Progenitor cell of endocrine pancreas (in vitro differentiated cells): ENCODE measurements at places on chromosomes 16 and 17.

- no peak for DNase-seq
Observed at GRCh38 chr16:78324649-78325285, 225.3 kb downstream of the WWOX start.

GRCh38 chr17:19533718-19534561, at the start of gene SLC47A1:
SLC47A1 (plus strand) TSS chr17:19533854; CDS start chr17:19533940, 86 bp downstream.
- DNase-seq: no peak

DNA sequence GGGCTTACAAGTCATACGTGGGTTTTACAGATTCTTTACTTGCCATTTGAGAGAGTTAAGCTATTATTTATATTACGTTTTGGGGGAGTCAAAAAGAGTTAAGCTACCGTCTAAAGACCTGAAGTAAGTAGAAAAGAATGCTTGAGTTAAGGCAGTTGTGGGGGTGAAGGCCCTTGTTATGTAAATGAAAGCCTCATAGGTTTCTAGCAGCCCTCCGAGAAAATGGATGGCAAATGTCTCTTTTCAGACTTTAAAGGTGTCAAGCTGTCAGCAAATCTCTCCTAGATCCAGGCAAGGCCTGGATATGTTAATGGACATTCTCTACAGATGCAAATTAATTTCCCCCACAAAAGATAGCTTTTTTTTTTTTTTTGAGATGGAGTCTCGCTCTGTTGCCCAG, 7.2 kb upstream of the EIF4A3 start:
- DNase-seq: no peak

DNA sequence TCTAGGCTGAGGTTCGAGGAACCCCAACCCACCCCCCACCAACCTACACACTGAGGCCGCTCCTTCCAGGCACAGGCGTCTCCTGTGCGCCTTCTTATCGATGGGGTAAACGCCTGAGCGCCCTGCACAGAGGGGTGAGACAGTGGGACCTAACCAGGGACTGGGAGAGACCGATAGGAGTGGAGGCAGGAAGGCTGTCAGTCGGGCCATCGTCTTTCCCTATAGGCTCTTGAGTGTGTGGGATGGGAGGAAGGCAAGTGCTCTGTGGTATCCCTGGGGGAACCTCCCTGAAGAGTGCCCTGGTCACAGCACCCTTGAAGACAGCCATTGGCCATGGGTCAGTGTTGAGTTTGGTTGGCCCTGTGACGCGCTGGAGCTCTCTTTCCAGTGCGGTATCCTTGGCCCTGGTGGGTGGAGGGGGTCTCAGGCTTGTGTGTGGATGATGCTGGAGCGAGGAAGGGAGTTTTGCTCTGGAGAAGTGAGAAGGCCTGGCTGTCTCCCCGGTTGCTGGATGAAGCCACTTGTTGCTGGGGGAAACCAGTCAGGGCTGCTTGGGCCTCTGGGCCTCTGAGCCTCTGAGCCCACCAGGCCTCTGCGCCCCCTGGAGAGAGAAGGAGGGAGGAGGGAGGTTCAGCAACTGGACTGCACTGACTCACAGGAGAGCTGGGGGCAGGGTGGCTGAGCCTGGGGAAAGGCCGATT, 1.7 kb downstream of the GPRC5C start:
- peak; percentile 56 for DNase-seq

GRCh38 chr17:50520483-50520882, 12.1 kb upstream of the EPN3 start:
- no peak for DNase-seq

DNA sequence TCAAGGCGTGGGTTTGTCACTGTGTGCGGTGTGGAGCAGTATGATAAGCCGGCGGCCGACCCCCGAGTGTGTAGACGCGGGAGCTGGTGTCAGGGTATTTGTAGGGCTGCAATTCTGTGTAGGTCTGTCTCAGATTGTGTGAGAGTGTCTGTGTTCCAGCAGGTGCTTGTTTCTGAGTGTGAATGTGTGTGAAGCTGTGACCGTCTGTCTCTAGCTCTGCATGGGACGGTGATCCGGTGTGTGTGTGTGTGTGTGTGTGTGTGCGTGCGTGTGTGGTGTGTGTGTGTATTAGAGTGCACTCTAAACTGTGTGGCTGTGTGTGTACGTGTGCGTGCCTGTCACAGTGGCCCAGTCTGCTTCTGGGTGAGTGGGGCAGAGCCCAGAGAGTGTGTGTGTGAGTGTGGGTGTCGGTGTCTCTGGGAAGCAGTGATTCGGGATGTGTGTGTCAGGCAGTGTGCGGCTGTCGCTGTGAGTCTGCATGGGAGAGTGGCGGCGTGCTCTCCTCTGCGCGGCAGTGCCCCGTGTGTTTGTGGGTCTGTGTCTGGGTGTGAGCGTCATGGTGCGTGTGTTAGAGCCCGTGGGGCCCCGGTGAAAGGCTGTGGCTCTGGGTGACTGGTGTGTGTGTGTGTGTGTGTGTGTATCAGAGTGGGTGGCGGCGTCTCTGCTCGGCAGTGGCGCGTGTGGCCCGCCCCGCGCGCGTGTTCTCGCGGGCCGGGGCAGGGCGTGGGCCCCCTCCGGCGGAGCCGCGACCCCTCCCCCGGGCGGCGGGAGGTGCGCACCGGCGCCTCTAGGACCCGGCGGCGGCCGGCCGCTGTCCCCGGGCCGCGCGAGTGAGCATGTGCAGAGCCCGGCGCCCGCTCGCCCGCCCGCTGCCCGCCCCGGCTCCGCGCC, at the start of gene WSCD1:
TSS of gene WSCD1 (plus strand) at position 841 of the 891 bp plus-strand sequence. CDS start 10,280 bp downstream, outside the sequence.
- DNase-seq: peak; percentile 27

DNA sequence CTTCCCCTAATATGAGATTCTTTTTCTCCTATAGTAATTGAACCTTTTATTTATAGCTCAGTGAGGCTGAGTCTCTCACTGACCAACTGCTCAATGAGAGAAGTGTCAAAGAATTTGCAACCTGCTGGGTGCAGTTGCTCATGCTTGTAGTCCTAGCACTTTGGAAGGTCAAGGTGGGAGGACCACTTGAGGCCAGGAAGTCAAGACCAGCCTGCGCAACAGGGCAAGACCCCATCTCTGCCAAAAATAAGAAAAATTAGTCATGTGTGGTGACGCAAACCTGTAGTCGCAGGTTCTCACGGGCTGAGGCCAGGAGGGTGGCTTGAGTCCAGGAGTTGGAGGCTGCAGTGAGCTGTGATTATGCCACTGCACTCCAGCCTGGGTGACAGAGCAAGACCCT, 30.9 kb upstream of the CRYBA1 start:
- no peak for DNase-seq

GRCh38 chr17:78959803-78960202, 19.9 kb downstream of the LGALS3BP start:
- no peak for DNase-seq

DNA sequence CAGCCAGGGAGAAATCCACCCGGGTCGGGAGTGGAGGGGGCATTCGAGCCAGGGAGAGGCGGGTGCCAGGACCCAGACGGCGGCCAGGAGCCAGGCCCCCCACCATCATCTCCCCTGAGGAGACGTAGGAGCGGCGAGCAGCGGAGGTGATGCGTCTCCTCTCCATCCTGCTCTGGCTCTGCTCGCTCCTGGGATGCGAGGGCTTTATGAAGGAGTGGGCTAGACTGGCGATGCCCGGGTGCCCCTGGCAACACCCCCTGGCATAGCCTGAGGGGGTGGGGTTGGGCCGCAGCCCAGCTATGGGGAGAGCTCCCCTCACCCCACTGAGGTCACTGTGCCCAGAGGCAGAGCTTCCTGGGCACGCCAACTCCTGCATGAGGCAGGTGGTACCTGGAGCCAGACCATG, at the start of gene GFAP:
TSS of gene GFAP (minus strand) at position 180 of the 406 bp plus-strand sequence. CDS start at position 166, 14 bp downstream.
- no peak for DNase-seq

DNA sequence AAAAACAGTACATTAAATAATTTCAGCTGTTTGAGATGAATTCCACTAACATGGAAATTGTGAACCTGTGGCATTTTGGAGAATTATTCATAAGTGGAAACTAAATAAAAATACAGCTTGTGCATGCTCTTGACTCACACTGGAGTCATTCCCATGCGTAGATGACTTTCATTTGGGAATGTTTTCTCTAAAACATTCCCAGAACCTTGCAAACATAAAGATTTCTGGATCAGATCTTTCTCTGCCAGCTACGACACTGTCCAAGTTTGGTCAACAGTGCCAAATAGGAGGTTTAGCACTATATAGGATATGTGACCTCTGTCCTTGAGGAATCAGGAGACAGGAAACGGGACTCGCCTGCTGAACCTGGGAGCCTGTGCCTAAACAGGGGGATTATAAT, 400.9 kb downstream of the SLC39A11 start:
- no peak for DNase-seq

DNA sequence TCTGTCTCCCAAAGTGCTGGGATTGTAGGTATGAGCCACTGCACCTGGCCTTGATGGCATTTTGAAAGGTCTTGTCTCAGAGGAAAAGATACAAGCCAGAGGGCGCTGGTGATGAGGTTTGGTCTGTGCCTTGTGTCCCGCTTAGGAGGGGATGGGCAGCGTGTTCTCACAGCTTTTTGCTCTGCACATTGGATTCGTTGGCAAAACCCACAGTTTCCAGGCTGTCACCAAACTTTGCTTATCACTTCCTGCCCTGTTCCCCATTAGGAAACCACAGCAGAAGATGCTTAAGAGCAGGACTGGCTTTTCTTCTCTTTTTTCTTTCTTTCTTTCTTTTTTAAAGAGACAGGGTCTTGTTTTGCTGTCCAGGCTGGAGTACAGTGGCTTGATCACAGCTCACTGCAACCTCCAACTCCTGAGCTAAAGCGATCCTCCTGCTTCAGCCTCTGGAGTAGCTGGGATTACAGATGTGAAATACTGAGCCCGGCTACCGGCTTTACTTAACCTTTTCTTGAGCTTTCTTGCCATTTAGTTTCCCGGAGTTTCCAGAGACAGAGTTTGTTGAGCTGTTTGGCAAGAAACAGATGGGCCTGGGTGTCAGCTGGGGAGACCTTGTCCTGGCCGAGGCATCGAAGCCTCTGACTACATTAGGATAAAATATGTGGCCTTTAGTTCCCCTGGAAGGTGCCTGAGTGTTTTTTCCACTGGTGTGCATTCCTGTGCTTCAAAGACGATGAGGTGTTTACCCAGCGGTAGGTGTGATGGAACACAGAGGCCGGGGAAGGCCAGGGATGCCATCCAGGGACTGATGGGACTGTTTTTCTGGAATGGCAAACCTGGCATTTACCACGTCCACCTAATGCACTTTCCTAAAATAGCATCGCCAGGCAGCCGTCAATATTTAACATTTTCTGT, 112.9 kb downstream of the ABCC1 start:
- DNase-seq: no peak

- DNase-seq: no peak
Observed at GRCh38 chr16:89893642-89894548, 20.5 kb downstream of the TCF25 start.

- DNase-seq: no peak
Observed at GRCh38 chr16:28937222-28937876, 5.6 kb downstream of the CD19 start.

GRCh38 chr17:66803474-66803951, 31.4 kb upstream of the CACNG5 start:
- no peak for DNase-seq

GRCh38 chr17:81448950-81449349, 53.7 kb downstream of the BAHCC1 start:
- no peak for DNase-seq

GRCh38 chr17:58060596-58061191, 22.5 kb upstream of the DYNLL2 start:
- DNase-seq: no peak

DNA sequence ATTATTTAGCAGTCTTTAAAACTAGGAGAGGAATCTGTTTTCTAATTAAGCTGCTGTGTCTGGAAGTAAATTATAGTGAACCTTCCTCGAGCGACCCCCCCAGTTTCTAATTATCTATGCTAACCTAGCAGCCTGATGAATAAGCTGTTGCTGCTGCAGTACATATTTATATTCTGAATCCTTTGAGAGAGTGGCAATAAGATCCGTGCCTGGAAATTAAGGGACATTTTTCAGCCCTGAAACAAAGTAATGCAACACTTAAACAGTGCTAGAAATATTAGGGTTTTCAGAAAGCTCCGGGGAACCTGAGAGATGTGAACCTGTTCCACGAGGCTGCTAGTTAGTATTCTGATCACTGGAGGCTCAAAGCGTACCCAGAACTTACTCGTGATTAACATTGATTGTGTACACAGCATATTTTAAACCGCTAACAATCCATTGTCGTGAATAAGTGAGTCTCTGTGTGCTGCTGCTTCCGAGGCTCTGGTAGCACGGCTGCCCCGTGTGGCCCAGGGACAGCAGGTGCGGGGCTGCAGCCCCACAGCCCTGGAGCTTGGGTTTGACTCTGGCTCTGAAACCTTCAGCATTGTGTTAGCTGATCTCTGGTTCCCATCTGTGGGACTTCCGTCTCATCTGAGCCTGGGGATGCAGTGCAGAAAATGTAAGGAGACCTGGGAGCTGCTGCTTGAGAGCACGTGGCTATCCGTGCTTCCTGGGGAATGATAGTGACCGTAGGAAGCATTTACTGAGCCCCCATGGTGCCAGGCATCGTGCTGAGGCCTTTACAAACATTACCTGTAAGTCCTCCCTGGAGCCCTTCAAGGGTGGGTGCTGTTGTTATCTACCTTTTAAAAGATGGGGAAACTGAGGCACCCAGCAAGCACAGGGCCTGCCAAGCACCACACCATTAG, 190.9 kb upstream of the CHMP6 start:
- DNase-seq: no peak

- no peak for DNase-seq
Observed at GRCh38 chr17:50945779-50946222, 79.6 kb upstream of the TOB1 start.

DNA sequence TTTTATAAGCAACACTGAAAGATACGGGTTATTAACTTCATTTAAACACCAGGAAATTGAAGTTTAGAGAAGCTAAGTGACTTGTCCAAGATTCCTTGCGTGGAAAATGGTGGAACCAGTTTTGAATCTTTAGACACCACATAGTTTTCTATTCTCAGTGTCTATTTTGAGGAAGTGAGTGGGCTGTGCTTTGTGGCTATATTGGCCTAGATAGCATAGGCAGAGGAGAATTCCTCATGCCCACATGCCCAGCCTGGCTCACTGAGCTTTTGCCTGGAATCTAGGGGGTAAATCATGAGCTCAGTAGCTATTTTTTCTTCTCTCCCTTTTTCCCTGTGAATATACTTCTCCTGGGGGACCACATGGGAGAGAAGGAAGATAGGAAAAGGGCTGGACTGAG, 431.3 kb downstream of the HS3ST3B1 start:
- no peak for DNase-seq

DNA sequence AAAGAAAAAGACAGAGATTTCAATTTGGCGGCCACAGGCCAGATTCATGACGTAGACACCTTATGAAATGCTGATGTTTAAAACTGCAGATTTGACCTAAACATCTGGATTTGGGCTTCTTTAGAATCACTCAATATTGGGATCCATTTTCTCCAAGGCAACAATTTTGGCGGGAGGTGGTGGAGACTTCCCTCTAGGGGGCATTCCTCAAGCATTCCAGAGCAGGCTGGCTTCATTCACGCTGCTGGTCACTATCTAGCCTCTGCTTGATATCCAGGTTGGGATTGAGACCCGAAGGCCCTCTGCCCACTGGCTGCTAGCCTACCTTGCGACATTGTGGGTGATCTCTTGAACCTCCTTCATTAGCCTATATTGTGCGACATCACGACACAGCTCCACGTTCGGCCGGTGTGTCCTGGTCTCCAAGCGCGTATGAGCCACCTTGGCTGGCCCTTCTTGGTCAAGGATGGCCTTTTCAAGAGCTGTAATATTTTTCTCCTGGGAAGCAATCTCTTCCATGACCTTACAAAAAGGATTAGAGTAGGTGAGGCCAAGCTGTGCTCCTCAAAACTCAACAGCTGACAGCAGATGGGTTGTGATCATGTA, 24.5 kb downstream of the FBXO39 start:
- DNase-seq: no peak

- no peak for DNase-seq
Observed at GRCh38 chr16:29007730-29008593, 23.1 kb downstream of the LAT start.
